H1 (cell line): ENCODE measurements at places on chromosomes 7 and 10. TPM values are rescaled to one million over a fixed set of nuclear protein-coding genes. Genes with fewer than 3 reads are reported as not detected.

Gene DYNC1I1
- polyA plus RNA-seq: 0.45 and 0.67 TPM in 2 replicates

Gene GLCCI1
- 8.8 and 12.4 TPM in 2 replicates for polyA plus RNA-seq

Gene HTR7
- polyA plus RNA-seq: 11.5 and 22.9 TPM in 2 replicates

Gene VWC2
- polyA plus RNA-seq: 0.13 and 0.24 TPM in 2 replicates

Gene CUZD1
- 15.1 and 30.0 TPM in 2 replicates for polyA plus RNA-seq

Gene VTI1A
- 6.0 and 7.8 TPM in 2 replicates for polyA plus RNA-seq

Gene PLEKHS1
- not detected in 2 replicates for polyA plus RNA-seq

Gene CAV2
- 1.8 and 2.8 TPM in 2 replicates for polyA plus RNA-seq

Gene SLC13A1
- not detected in 2 replicates for polyA plus RNA-seq

Gene XRCC2
- 14.3 and 14.6 TPM in 2 replicates for polyA plus RNA-seq

Gene PIP
- not detected in 2 replicates for polyA plus RNA-seq

Gene TBL2
- 29.7 and 36.7 TPM in 2 replicates for polyA plus RNA-seq

Gene PRTFDC1
- 4.1 and 5.9 TPM in 2 replicates for polyA plus RNA-seq

Gene THSD7A
- 0.30 and 0.44 TPM in 2 replicates for polyA plus RNA-seq

Gene ERVW-1
- polyA plus RNA-seq: 0.06 and 0.08 TPM in 2 replicates

Gene NDUFB2
- 881 and 997 TPM in 2 replicates for polyA plus RNA-seq

Gene AKR1D1
- not detected in 2 replicates for polyA plus RNA-seq

Gene CYP3A7
- polyA plus RNA-seq: not detected in 2 replicates

Gene FAM3C
- polyA plus RNA-seq: 13.8 and 27.0 TPM in 2 replicates

Gene AKR1E2
- polyA plus RNA-seq: 2.1 and 2.6 TPM in 2 replicates

Gene SPDYE2B
- polyA plus RNA-seq: not detected in 2 replicates

Gene CNPY4
- polyA plus RNA-seq: 9.1 and 10.2 TPM in 2 replicates

Gene MGMT
- polyA plus RNA-seq: 10.7 and 14.3 TPM in 2 replicates

Gene DGKB
- 0.39 and 1.9 TPM in 2 replicates for polyA plus RNA-seq

Gene ACSM6
- 0.30 and 0.33 TPM in 2 replicates for polyA plus RNA-seq

Gene SEMA3E
- 0.94 and 1.3 TPM in 2 replicates for polyA plus RNA-seq

Gene MICALL2
- 5.3 and 7.4 TPM in 2 replicates for polyA plus RNA-seq

Gene TET1
- polyA plus RNA-seq: 10.3 and 15.2 TPM in 2 replicates

Gene REEP3
- polyA plus RNA-seq: 5.1 and 5.8 TPM in 2 replicates

Gene IL2RA
- polyA plus RNA-seq: not detected in 2 replicates

Gene STOX1
- polyA plus RNA-seq: 0.47 and 0.92 TPM in 2 replicates
